ENCODE measurements at places on chromosomes 6 and 20. TPM values are rescaled to one million over a fixed set of nuclear protein-coding genes. Genes with fewer than 3 reads are reported as not detected.
A peak's percentile ranks its signal among the peaks of the same experiment; 100 is the strongest.

The DYNLT2 gene
- total RNA-seq = 1.1 TPM

DNA sequence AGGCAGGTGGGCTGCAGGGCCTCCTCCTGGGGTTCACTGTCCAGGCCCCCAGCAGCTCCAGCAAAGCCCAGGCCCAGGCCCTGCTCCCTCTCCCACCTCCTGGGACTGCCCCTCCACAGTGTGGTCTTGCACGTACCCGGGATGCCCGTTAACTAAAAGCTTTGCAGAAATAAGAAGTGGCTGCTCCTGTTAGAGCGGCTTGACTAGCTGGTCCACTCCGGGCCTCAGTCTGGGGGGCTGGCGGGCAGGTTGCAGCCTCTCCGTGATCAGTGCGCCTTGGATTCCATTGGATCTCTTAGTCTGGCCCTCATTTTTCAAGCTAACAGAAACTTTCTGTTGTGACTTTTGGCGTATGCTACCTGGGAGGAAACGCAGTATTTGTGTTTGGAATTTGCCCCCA, 26.9 kb downstream of the SLCO4A1 start:
- DNase-seq = no peak

GRCh38 chr20:33702861-33703260, 16.7 kb upstream of the E2F1 start:
- DNase-seq = peak; percentile 34

DNA sequence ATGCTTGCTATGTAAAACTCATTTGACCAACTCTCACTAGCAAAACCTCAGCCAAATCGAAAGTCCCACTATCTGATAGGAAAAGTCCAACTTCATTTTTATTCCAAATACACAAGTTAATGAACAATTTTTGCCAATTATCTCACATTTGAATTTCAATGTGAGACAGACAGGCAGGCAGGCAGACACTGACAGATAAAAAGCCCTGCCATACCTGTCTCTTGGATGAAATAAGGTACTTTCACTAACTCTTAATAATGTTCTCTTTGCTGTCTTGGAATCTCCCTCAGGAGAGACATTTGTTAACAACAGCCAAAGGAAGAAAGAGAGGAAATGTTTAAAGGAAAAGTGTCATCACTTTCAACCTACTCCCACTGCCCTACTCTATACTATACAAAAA, 82.0 kb downstream of the RNGTT start:
- no peak for DNase-seq

The SLC22A23 gene
- 5.5 TPM for total RNA-seq

- DNase-seq = no peak
These were observed 56.7 kb upstream of the ZFAND3 start for GRCh38 chr6:37762806-37763205.
